ENCODE measurements at places on chromosomes 1 and 21.

DNA sequence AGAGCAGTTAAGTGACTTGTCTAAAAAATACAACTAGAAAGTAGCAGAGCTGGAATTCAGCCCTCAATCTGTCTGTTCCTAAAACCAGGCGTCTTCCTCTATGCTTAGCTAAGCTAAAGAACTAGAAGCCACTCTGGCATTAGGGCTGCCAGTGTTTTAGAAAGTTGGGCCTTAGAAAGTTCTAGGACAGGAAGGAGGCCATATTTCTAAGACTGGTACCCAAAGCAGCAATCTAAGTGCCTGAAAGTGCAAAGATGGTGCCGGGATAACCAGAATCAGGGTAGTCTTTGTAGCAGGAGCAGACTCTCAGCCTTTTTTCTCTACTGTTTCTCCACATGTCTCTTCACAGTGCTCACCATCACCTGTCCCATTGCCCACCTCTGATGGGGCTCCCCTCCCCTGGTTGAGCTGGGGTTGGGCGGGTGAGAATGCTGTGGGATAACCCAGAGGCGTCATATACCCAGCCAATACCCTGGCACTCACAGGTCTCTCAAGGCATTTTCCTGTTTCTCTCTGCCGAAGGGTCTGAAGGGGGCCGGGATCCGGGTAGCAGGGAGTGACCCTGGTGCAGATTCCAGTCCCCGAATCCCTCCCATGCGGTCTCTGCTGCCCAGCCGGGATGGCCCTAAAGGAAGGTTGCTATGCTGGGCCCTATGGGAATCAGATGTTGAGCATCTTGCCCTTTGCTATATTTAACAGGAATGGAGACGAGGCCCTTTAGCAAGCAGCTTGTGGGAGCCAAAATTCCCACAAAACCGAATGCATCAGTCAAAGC is 1.1 kb upstream of the RCSD1 start:
- DNase-seq: no peak

DNA sequence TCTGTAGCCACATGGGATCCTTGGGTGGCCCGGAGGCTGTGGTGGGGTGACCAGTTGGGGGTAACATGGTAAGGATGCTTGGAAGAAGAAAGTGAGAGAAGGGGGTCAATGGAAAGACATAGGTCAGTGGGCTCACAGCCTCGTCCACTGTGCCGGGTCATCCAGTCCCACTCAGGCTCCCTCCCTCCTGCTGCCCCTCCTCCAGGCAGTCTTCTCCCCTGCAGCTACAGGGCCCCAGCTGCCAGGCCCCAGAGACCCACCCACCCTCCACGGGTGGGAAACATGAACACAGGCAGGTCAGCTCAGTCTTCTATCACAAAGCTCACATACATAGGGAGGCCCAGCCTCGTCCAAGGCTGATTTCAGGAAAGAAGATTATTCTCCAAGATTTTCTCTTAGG is 158.3 kb downstream of the ST6GALNAC5 start:
- no peak for DNase-seq

- no peak for DNase-seq
Observed at GRCh38 chr1:232443372-232443771, 186.6 kb downstream of the SIPA1L2 start.

- no peak for DNase-seq
Observed at GRCh38 chr1:246624091-246624490, 57.8 kb downstream of the CNST start.

GRCh38 chr21:45033791-45034555 is 40.4 kb upstream of the ADARB1 start:
- no peak for DNase-seq

GRCh38 chr1:8740034-8740449 is 77.4 kb downstream of the RERE start:
- no peak for DNase-seq

- no peak for DNase-seq
Observed at GRCh38 chr1:241593186-241593585, 47.0 kb downstream of the CHML start.

DNA sequence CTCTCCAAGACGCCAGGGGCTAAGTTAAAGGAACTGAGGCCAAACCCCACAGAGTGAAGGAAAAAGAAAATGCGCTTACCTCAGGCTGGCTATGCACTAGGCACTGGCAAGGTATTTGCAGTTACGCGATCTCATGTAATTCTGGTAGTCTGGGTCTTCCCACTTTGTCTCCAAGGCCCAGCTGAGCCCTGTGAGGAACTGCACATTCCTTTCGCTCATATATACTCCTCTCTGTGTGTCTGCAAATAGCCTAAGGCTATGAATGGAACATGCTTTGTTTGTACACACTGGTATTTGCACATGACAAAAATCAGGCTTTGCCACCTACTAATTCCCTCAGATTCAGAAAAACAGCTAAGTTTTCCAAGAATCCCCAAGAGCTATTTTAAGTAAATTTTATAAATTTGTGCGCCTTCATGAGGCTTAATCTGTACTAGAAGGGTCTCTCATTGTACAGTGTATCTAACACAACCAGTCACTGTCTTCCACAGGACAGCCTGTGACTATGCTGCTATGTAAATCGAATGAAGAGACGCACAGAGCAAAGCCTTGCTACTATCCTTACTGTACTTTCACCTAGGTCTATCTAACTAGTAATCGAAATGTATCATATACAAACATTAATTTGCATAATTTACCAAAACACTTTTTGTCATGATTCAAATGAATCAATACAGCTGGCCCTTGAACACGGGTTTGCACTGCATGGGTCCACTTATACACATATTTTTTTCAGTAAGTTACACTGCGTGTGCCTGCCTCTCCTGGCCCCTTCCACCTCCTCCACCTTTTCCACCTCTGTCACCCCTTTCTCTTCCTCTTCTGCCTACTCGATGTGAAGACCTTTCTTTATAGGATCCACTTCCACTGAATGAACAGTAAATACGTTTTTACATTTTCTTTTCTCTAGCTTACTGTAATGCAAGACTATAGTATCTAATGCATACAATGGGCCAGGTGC is 87.0 kb downstream of the SIPA1L2 start:
- peak; percentile 72 for DNase-seq

DNA sequence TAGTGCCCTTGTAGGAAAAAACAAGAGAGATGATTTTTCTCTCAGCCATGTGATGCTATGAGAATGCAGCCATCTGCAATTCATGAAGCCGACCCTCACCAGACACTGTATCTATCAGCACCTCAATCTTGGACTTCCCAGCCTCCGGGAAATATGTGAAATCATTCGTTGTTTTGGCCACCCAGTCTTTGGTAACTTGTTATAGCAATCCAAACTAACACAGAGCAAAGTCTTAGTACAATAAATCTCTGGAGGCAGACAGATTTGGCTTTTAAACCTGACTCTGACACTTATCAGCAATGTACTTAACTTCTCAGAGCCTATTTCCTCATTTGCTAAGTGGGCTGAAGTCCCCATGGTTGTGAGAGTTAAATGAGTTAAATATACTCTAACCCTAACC is 5.1 kb upstream of the MED18 start:
- no peak for DNase-seq

- DNase-seq: no peak
Observed at GRCh38 chr1:109167001-109167506, 46.7 kb upstream of the SARS1 start.

GRCh38 chr1:150627826-150628410 is 1.5 kb downstream of the ENSA start:
- no peak for DNase-seq

GRCh38 chr1:183124259-183124658 is 61.8 kb upstream of the LAMC2 start:
- DNase-seq: no peak

GRCh38 chr1:17887661-17888371 is 132.7 kb downstream of the ACTL8 start:
- DNase-seq: no peak

- no peak for DNase-seq
Observed at GRCh38 chr1:226846786-226847185, 23.6 kb upstream of the PSEN2 start.

- no peak for DNase-seq
Observed at GRCh38 chr1:160436966-160437365, 36.6 kb downstream of the VANGL2 start.

DNA sequence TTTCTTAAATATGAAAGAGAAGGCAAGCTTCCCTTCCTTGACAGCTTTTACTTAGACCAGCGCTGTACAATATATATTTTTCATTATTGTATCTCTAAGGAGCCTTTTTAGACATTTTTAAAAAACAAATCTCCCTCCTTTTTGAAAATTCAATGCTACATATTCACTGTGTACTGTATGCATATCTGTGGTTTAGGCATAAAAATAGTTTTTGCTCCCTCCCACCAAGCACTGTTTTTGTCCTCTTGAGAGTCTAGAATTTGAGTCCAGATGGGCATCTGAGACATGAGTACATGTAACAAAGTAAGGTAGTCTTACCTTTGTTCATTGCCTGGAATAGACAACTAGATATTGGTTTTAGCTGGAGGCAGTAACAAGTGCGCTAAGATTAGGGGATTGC is 488.5 kb upstream of the RUNX1 start:
- no peak for DNase-seq

GRCh38 chr1:240031414-240031813 is 60.3 kb upstream of the FMN2 start:
- DNase-seq: no peak

DNA sequence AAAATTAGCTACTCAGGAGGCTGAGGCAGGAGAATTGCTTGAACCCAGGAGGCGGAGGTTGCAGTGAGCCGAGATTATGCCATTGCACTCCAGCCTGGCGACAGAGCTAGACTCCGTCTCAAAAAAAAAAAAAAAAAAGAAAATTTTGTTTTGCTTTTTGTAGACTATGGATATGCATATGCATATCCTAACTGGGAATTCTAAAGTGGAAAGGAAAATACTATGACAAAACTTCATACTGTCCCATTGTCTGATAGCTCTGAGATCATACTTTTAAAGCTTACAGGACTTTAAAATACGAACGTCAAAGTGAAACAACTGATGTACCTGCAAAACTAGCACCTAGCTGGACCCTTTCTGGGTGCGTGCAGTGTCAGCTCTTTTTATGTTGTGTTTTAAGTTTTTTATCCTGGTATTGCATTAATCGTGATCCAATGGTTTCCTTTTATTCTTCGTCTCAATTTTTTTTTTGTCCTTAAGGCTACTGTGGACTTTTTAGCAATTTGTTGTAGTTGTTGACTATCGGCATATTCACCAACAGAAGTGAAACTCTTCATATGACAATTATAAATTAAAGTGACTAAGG is 19.2 kb downstream of the SPRTN start:
- DNase-seq: no peak

- DNase-seq: no peak
Observed at GRCh38 chr21:32382108-32382644, 10.6 kb downstream of the URB1 start.

- DNase-seq: no peak
Observed at GRCh38 chr1:58895082-58895481, 111.2 kb upstream of the JUN start.

DNA sequence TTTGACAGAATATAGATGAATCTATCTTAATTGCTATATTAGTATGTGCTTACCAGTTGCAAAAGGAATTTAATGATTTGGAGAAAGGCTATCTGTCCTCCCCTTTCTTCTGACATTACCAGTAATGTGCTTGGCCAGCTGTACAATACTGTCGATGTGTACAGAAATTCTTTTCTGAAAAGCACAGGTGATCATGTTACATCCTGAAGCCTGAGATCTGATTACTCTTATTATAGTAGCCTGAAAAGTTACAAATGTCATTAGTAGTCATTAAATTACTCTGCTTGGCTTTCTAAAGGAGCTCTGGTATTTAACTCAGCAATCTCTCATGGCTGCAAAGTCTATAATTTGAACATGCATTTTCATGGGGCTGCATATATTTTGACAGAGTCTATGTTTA is 209.8 kb downstream of the PTPRC start:
- DNase-seq: no peak

DNA sequence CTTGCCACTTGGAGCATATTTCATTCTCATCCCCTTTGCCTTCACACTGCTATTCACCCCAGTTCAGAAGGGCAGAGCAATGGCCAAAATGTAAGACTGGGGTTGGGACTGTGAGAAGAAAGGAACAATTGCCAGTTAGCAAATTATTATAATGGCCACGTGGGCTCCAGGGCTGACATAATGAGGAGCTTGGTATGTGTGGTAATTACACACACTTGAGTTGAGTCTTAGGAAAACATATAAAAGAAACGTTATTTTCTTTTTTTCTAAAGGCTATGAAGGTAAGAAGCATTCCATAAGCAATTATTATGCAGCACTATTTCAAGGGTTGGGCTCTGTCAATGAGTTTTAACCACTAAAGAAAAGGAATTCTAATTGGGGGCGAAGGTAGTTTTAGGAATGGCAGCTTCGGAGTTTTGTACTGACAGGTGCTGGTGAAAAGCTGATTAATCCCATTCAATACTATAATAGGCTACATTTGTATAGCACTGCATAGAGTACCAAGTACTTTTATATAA is 32.5 kb upstream of the BCL10 start:
- no peak for DNase-seq

DNA sequence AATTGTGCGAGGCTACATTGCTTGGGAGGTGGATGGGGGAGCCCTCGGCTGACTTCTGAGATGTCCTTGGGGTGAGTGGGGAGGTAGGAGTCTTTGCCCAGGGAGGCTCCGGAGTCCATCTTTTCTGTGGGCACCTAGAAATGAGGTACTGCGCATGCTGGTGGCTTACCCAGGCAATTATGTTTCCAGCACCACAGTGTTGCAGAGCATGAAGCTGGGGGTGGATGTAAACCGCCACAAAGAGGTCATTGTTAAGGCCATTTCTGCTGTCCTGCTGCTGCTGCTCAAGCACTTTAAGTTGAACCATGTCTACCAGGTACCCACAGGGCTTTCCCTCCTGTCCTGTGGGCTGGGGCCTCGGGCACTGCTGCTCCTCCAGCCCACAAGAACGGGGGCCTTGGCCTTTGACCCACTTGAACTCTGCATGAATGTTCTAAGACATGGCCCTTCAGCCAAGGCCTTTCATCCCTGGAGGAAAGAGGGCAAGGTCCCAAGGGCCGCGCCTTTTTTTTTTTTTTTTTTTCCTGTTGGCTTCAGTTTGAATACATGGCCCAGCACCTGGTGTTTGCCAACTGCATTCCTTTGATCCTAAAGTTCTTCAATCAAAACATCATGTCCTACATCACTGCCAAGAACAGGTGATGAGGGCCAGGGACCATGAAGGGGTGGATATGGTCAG is 14.6 kb downstream of the STRIP1 start:
- no peak for DNase-seq

GRCh38 chr1:46554597-46555381 is 3.3 kb upstream of the KNCN start:
- DNase-seq: no peak

GRCh38 chr1:64839732-64840405 is 95.0 kb downstream of the RAVER2 start:
- DNase-seq: no peak

- no peak for DNase-seq
Observed at GRCh38 chr1:48693674-48694320, 82.9 kb downstream of the BEND5 start.

DNA sequence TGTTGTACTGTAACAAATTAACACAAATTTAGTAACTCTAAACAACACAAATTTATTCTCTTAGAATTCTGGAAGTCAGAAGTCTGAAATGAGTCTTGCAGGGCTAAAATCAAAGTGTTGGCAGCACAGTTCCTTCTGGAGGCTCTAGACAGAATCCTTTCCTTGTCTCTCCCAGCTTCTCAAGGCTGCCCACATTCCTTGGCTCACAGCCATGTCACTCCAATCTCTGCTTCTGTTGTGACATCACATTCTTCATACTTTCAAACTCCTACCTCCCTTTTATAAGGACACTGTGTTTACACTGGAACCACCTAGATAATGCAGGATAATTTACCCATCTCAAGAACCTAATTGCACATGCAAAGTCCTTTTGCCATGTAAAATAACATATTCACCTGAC is 225.0 kb upstream of the PRMT6 start:
- DNase-seq: no peak

GRCh38 chr1:9872430-9873165 is 37.5 kb downstream of the CTNNBIP1 start:
- DNase-seq: no peak

GRCh38 chr1:150876119-150876454 is 312 bp downstream of the ARNT start:
- peak; percentile 74 for DNase-seq

Data from ELF-1 (cell line).